ENCODE measurements at places on chromosomes 7 and 10.

- no peak for DNase-seq
These were observed 35.4 kb upstream of the TECTB start for GRCh38 chr10:112247791-112248190.

DNA sequence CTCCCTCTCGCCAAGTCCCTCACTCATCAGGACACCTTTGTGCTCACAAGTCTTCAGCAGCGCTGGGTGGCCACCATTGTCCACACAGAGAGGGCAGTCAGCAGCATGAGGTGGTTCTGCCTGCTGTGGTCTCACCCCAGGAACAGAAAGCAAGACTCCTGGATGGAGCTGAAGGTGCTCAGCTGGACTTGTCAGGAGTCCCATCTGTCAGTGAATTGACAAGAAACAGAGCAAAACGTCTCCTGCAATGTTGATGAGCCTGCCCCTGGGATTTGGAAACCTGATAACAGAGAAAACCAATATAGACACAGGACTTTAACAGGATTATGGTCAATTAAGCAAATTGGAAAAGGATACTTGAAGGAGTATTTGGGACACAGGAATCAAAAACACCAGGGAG is 122.2 kb upstream of the PRSS58 start:
- no peak for DNase-seq

DNA sequence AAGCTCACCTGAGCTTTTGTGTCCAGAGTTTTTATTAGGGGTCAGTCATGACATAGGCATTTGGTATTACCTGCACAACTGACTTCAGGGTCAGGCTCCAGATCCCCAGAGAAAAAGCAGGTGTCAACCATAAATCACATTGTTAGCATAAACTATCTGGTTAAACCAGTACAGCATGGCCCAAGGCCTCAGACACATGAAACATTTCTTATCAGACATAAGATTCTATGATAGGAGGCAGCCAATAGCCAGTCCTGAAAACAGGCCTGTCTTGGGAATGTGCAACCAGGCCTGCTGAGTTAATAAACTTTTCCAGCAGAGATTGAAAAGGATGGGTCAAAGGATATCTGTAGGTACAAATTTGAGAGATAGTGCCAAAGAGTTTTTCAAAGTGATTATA is 116.1 kb downstream of the TPST1 start:
- DNase-seq, result no peak

DNA sequence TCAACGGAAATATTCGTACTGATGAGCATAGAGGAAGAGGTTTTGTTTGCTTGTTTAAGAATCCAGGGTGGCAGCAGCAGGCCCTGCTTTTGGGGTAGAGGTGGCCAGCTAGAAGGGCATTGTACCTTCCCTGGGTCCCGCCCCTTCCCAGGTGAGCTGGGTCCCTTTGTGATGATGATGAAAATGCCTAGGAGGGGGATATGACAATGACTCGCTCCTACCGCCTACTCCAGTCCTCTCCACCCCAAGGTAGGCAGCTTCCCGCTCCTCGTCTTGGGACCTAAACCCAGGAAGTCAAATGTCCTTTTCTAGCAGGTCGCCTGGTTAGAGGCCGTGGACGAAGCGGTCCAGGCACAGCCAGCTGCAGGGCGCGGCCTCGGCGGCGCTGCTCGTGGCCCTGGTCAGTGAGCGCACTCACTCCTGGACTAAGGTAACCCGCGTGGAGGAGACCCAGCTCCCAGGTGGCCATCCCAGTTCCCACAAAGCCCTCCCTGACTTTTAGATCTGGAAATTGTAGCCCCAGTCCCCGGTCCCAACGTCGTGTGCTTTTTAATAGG is 141.4 kb downstream of the LSMEM1 start:
- DNase-seq, result no peak

GRCh38 chr7:41203542-41203941 is 499.3 kb downstream of the INHBA start:
- DNase-seq, result no peak

- no peak for DNase-seq
These were observed 53.1 kb upstream of the C7orf33 start for GRCh38 chr7:148537435-148537834.

GRCh38 chr7:71354716-71355115 is 222.8 kb downstream of the GALNT17 start:
- no peak for DNase-seq

DNA sequence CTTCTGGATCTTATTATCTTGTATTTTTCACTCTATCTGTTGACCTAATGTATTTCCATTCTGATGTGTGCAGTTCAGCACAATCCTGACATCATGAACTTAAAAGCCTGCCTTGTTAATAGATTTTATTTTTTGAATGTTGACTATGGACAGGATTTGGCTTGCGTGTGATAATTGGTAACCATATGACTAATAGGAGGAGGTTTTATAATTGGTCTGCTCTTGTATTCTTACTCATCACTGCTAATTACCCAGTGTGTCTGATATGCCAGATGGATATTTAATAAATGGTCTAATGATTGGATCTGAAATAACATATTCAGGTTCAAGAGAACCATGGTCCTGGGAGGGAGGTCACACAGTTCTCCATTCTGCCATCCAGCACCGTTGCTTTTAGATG is 45.9 kb downstream of the MTURN start:
- no peak for DNase-seq

DNA sequence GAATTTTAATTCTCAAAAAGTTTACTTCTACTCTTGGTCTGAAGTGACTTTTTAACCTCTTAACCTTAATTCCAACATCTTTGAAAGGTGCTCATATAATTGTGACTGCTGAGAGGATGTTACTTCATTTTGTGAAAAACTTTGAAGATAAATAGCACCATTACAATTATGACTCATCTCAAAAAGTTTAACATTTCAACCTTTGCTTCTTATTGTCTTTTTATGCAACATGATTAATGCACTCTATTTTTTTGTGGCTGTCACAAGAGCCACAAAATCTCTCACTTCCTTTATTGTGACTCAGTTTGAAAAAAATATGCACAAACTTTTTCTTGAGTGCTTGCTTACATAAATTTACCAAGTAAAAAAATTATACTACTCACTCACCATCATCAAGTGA is 383.1 kb downstream of the LRRTM3 start:
- DNase-seq, result no peak

- DNase-seq, result no peak
These were observed 36.3 kb upstream of the DIP2C start for GRCh38 chr10:725786-726185.

GRCh38 chr7:48671656-48672055 is 252.7 kb upstream of the CDC14C start:
- DNase-seq, result no peak

DNA sequence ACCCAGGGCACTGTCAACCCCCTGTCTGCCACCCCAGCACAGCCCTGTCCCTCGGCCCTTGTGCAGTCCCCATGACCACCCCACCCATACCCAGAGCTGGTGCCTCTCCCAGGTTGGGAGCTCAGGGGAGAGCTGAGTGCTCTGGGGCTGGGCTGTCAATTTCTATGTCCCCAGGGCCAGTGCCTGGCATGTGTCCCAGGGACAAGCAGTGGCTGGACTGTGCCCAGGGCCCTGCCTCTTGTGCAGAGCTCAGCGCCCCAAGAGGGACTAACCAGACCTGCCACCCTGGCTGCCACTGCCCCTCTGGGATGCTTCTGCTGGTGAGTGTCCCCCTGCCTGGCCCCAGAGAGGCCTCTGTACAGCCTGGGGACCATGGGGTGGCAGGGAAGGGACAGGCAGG is 29.0 kb upstream of the ZNF862 start:
- DNase-seq, result no peak

GRCh38 chr10:75620356-75620755 is 188.9 kb downstream of the LRMDA start:
- DNase-seq, result no peak

DNA sequence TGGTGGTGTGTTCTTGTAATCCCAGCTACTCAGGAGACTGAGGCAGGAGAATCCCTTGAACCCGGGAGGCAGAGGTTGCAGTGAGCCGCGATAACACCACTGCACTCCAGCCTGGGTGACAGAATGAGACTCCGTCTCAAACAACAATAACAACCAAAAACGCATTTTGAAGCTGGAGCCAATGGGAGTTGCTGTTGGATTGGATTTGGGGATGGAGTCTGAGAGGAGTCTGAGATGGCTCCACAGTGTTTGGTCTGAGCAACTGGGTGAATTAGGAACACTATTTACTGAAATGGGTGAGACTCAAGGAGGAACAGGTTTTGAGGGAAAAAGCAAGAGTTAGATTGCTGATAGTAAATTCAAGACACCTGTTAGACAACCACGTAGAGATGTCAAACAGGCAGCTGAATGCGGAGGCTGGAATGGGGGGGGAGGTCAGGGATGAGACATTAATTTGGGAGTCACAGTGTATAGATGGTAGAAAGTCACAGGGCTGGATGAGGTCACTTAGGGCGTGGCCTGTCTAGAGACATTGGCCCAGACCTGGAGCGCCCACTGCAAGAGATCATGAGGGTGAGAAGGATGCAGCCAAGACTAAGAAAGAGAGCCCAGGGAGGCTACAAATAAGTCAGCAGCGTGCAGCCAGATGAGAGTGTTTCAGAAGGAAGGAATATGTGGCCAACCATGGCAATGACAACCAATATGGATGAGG is 56.4 kb downstream of the CYCS start:
- DNase-seq, result no peak

DNA sequence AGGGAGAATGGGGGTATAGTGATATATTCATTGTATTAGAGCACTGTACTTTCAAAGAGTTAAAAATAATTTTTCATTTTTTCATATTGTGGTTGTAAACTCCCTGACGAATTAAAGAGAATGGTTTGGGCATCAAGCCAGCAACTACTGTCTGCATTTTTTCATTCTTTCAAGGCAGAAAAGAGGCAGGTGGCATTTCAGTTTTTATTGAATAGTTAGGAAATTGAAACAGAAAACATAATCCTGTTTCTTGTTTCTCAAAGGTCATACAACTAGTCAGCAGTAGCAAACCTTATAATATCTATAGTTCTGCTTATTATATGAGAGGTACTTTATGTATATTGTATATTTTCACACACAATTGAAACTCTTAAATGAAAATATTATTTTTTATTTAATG is 303.9 kb upstream of the KCND2 start:
- no peak for DNase-seq

DNA sequence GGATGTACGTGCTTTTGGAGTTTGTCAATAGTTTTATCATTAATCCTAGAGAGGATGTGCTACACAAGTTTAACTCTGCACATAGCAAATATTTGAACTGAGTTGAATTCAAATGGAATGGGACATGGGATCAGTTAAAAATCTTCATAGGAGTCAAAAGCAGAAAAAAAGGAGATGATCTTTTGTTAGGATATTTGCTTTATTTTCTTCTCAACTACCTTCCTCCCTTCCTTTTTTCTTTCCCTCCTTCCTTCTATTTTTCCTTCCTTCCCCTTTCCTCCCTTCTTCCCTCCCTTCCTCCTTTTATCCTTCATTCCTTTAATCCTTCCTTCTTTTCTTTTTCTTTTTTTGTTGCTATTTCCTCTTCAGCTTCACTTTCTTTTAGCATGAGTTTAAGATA is 6.6 kb downstream of the PTPRZ1 start:
- DNase-seq, result no peak

DNA sequence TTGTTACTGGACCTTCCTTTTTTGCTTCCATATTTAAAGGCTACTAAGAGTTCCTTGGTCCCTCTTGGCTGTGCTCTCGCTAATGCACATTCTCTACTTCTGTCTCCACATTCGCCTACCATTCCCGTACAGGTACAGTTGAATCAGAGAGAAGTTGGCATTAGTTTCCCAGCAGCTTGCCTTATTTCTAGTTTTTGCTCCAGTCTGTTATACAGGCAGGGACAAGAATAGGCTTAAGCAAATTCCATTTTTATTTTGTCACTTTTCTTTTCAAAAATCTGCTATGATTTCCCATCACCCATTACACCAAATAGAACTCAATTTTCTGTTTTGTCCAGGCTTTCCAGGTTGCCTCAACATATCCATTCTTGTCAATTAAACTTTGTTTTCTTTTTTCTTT is 29.9 kb downstream of the DYNC1I1 start:
- DNase-seq, result no peak

GRCh38 chr7:54188843-54189242 is 353.3 kb upstream of the VSTM2A start:
- DNase-seq, result no peak

GRCh38 chr10:50824782-50825181 is 60.6 kb downstream of the A1CF start:
- DNase-seq, result no peak

- DNase-seq, result no peak
These were observed 8.8 kb downstream of the PARP12 start for GRCh38 chr7:140053812-140054539.

Measured in stimulated activated CD4-positive, alpha-beta T cell treated with anti-CD3 and anti-CD28 coated beads, Interleukin-4, amount 100 ng/mL, for 48 hours (primary cell).